Stimulated activated CD4-positive, alpha-beta T cell treated with anti-CD3 and anti-CD28 coated beads, Interleukin-4, amount 100 ng/mL, for 24 hours (primary cell): ENCODE measurements at places on chromosomes 5 and 9.

- no peak for DNase-seq
These were observed 65.6 kb downstream of the HOMER1 start for GRCh38 chr5:79448336-79448735.

DNA sequence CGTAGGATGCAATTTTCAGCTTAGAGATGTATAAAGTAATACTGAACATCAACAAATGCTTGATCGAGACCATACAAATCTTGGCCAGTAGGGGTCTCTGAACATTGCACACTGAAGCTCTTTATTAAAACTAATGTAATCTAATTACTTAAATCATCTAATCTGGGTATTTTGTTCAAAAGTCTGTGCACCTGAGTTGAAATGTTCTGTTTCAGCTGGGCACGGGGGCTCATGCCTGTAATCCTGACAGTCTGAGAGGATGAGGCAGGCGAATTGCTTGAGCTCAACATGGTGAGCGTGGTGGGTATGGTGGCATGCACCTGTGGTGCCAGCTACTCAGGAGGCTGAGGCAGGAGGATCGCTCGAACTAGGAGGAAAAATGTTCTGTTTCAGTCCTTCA, 41.0 kb downstream of the ESM1 start:
- peak; percentile 41 for DNase-seq

DNA sequence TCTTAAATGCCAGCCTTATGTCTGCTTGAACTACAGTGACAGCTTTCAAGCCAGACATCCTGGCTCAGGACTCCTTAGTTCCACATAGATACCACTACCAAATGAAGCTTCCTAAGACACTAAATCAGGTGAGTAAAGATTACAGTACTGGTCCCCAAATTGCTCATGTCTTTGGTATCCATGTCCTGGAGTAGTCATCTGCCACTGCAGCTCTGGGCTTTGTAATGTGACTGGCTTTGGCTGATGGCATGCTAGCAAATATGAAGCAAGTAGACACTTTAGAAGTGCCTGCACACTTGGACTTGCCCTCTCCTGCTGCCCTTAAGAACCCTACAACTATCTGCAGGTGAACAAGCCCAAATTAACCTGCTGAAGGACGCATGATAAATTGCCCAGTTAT, 334.9 kb downstream of the BNC2 start:
- no peak for DNase-seq

GRCh38 chr5:17115855-17116254, 101.6 kb upstream of the BASP1 start:
- DNase-seq = no peak

- DNase-seq = no peak
These were observed 232.4 kb downstream of the ESM1 start for GRCh38 chr5:54753034-54753433.
